ENCODE measurements at places on chromosomes 16 and 17.

DNA sequence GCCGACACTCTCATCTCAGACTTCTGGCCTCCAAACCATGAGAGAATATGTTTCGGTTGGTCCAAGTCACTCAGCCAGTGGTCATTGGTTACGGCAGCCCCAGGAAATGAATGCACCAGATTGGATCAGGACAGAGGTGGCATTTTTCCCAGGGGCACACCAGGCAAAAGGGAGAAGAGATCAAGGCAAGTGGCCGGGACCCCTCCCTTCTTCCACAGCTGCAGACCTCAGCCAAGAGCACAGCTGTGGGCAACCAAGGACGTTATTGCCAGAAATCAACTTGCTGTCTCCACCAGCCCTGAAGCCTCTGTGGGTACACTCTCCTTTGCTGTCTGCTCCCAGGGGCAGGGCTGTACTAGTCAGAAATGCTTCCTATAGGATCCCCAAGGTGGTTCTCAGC is 20.7 kb downstream of the LRRC75A start:
- DNase-seq = no peak

DNA sequence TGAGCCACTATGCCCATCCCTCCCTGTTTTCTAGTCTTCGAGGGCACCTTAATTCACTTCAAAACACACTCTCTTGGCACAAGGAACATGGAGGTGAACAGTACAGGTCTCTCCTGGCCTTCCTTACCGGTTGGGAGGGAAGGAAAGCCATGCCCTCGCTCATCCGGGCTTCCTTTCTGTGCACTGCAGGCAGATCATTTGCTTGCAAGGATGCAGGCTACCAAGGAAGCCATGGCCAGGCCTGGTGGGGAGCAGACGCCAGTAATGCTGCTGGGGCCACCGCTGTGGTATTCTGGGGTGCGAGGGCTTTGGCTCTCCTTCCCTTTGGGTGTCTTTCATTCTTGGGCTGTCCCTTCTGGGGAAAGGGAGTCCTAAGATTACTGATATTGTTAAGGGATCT is 80.8 kb upstream of the DNAJA2 start:
- no peak for DNase-seq

- DNase-seq = no peak
Measured at GRCh38 chr17:63537001-63537400, 13.3 kb upstream of the DCAF7 start.

DNA sequence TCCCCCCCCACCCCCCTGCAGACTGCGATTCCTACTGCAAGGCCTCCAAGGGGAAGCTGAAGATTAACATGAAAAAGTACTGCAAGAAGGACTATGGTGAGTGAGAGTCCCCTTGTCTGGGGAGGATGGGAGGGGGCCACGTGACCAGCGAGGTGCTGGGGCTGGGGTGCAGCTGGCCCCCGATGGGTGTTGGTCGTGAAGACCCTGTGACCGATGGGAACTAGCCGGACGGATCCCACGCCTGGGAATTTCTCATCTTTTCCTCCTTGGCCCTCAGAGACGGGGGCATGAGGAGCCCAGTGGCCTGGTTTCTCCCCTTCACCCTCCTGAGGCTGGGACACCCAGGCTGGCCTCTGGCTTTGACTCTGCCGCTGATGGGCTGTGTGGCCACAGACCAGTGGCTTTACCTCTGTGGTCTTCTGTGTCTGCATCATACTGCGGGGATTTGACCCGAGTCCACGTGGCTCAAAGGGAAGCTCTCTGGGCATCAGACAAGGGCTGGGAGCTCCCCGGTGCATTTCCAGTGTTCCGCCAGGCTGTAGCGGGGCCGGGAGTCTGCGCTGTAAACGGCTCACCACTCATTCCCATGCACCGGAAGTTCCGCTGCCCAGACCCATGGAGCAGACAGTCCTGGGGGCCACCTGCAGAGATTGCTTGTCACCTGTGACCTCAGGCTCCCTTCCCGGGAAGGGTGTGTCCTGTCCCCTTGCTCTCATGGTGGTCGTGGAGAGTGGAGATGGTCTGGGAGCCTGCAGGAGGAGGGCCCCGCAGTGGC is 200.0 kb downstream of the NTN1 start:
- no peak for DNase-seq

- DNase-seq = no peak
Measured at GRCh38 chr16:48963306-48963705, 318.3 kb downstream of the CBLN1 start.

- DNase-seq = no peak
Measured at GRCh38 chr16:21150375-21151001, at the start of gene DNAH3. TSS of gene DNAH3 (minus strand) at chr16:21150846. CDS start at chr16:21150319, 527 bp downstream.

DNA sequence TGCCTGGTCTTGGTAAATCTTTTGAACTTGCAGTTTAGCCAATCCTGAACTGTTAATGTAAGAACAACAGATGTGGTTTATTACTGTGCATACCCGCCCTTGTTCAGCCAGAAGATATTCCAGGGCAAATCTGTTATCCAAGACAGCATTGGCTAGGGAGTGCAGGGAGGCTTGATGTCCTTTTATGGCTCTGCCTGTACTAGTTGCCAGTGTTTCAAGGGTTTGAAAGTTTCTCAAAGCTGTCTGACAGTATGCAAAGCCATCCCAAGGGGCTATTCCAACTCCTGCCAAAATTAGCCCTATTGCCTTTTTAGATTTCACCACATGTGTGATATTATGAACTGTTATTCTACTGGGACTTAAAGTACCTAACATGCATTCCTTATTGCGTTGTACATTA is 30.1 kb downstream of the LCMT1 start:
- no peak for DNase-seq

GRCh38 chr17:49106321-49107210 is 26.0 kb upstream of the B4GALNT2 start:
- no peak for DNase-seq

DNA sequence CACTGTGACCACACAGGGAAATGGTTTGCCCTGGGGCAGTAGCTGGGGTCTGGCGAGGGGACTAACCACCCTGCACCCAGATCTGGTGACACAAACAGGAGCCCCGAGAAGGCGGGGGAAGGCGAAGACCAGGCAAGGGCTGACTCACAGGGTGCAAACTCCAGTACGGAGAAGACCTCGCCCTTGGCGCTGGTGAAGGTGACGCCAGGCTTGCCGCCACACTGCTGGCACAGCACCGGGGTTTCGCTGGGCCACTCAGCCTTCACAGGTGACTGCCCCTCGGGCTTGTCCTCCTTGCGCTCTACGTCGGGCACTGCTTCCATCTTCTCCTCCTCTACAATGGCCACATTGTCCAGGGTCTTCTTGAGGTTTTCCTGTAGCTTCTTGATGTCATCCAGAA is 11.6 kb downstream of the SPHK1 start:
- DNase-seq = no peak

- DNase-seq = no peak
Measured at GRCh38 chr16:87806261-87806640, 40.5 kb upstream of the KLHDC4 start.

- no peak for DNase-seq
Measured at GRCh38 chr16:58506241-58507194, 6.6 kb downstream of the NDRG4 start.

GRCh38 chr16:3400779-3401688 is at the start of the genes ZNF174 and ZSCAN32:
TSS of gene ZNF174 (plus strand) at chr16:3401215. CDS start at chr16:3402005, 790 bp downstream.
TSS of gene ZSCAN32 (minus strand) at chr16:3401004. CDS start at chr16:3397557, 3,447 bp downstream.
- DNase-seq = peak; percentile 93

GRCh38 chr16:85689285-85689949 is 663 bp upstream of the GINS2 start:
- DNase-seq = no peak

DNA sequence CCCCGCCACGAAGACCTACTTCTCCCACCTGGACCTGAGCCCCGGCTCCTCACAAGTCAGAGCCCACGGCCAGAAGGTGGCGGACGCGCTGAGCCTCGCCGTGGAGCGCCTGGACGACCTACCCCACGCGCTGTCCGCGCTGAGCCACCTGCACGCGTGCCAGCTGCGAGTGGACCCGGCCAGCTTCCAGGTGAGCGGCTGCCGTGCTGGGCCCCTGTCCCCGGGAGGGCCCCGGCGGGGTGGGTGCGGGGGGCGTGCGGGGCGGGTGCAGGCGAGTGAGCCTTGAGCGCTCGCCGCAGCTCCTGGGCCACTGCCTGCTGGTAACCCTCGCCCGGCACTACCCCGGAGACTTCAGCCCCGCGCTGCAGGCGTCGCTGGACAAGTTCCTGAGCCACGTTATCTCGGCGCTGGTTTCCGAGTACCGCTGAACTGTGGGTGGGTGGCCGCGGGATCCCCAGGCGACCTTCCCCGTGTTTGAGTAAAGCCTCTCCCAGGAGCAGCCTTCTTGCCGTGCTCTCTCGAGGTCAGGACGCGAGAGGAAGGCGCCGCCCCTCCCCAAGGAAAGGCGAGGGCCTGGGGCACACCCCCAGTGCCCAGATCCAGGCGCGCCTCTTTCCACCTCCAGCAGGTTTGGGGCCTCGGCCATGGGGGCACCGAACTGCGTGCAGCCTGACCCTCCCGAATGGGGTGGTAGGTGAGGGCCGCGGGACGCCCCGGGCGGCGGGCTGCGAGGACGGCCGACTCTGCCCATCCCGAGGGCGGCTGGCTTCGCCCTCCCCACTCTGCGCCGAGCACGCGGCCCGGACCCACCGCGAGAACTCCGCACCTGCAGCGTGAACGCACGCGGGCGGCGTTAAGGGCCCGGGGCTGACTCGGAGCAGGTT is 664 bp downstream of the HBQ1 start:
- DNase-seq = peak; percentile 1

DNA sequence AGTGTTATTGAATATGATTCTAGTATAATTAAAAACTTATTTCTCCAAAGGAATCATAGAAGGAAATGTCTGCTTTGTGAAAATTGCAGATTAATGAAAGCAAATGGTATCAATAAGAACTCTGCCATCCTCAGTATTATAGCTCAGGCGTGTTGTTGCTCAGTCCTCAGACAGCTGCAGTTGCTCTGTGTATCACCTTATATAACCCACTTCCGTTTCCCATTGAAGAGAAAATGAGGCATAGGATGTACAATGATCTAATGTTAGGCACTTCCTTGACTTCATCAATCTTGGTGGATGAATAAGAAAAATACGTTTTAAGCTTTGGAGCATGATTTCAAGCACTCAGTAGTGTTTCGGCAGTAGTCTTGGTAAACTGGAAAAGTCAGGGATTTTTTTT is 14.1 kb downstream of the MFSD11 start:
- DNase-seq = no peak

DNA sequence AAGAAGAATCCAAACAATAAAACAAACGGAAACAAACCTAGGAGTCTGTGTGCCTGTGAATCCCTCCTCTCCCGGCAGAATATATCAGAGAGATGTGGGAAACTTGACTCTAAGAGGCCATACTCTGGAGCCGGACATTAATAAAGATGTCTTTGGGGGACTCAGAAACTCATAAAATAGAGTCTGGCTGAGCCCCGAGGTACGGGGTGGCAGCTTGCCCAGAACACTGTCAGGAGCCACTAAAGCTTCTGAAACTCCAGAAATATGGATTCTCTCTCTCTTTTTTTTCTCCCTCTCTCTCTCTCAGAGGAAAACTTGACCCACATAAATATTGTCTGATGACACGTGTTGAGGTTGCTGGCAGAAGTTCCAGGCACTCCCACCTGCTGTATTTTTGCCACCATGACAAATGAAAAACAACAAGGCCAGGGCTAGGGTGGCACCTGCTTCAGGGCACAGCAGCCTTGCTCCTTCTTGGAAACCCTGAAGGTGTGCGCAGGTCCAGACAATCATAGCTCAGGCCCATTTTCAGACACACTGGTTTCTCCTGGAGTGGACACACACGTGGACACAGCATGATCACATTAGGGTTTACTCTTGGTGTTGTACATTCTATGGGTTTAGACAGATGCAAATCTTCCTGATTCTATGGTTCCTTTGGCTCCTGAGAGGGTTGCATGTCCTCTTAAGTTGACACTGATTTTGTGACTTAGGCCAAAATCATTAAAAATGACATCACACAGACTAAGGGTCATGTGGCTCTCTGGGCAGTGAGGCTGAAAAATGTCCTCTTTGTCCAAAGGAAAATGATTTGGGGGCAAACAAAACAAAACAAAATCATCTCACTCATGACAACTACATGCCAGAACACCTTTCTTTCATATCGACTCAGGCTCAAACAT is 282.6 kb upstream of the IRX3 start:
- DNase-seq = no peak

- DNase-seq = no peak
Measured at GRCh38 chr17:1686086-1686485, 1.4 kb upstream of the PRPF8 start.

DNA sequence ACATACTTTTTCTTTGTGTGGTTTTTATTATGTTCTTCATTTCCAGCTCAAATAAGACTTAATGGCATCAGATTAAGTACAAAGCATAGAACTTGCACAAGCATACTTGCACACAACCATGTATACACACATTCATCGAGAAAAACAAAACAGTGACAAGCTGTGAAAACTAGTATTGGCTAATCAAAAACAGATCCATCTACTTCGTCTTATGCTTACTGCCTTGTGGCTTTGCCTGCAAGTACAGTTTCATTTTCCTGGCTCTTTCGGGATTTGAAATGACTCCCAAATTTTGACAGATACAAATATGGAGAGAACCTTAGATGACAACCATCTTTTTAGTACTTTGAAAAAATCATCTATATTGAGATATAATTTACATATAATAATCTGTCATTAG is 338.3 kb downstream of the BCAS3 start:
- no peak for DNase-seq

DNA sequence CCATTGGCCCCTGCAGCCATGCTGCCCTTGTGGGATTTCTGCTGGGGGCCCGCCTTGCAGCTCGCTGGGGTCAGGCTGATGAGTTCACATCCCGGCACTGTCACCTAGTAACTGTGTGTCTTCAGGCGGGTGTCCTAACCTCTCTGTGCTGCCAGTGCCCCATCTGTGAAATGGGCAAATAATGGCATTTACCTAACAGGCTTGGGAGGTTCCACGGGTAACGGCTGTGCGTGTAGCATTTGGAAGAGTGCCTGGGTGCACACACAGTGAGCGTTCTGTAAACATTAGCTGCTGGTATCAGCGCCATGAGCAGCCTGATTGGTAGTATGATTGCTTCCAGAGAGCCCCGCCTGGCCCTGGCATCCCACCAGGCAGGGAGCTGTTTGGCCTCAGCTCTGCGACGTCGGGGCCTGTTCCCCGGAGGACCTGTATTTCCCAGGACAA is 167.3 kb upstream of the GSE1 start:
- DNase-seq = no peak

GRCh38 chr17:44203731-44204440 is 4.2 kb upstream of the ATXN7L3 start:
- DNase-seq = no peak

GRCh38 chr16:73125850-73126524 is 78.1 kb upstream of the ZFHX3 start:
- DNase-seq = no peak

DNA sequence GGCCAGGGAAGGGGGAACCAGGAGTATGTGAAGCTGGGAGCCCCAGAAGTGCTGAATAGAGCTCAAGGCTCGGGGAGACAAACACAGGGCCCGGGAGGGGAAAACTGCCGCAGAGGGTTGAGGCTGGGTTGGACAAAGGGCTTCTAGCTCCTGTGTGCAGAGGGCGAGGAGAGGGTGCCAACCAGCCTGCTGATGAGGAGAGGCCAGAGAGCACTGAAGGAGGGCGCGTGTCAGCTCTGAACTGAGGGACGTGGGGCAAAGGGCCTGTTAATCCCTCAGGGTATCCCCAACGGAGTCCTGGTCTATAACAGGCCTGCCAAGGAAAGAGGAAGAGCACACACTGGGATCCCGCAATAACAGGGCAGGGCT is 151.3 kb downstream of the C16orf78 start:
- no peak for DNase-seq

DNA sequence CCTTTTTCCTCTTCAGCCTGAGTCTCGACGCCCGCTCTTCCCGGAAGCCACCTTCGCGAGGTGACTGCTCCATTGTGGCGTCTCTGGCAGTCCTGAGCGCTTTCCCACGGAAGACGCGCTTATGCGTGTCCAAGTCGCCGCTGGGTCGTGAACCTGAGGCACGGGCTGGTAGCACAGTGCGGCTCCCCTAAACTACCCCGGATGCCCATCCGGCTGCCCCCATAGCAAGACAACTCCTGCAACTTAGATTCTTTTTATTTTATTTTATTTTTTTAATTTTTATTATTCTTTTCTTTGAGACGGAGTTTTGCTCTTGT is 2.1 kb upstream of the ESRP2 start:
- DNase-seq = no peak
